ENCODE measurements at places on chromosomes 6 and 20. TPM values are rescaled to one million over a fixed set of nuclear protein-coding genes. Genes with fewer than 3 reads are reported as not detected.

CGA gene
- not detected for total RNA-seq

ANKRD6 gene
- 7.7 TPM for total RNA-seq

MTFR2 gene
- total RNA-seq = 0.64 TPM

HELZ2 gene
- total RNA-seq = 80.2 TPM

All from tracheal epithelial cell (primary cell).